ENCODE measurements at places on chromosomes 7 and 10.
A peak's percentile ranks its signal among the peaks of the same experiment; 100 is the strongest.

DNA sequence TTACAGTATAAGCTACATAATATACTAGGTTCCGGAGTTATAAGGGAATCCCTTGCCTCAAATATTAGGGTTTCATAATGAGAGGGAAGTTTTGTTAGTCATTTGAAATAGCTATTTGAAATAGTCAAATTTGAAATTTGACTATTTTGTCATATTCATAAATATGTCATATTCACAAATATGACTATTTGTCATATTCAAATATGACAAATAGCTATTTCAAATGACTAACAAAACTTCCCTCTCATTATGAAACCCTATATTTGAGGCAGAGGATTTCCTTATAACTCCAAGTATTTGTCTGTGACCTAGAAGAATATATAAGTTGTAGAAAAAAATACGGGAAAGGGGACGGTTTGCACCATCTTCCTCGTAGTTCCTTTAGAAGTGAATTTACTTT, 76.6 kb downstream of the HDAC9 start:
- no peak for DNase-seq

GRCh38 chr10:116464257-116464656, 36.6 kb downstream of the PNLIPRP3 start:
- DNase-seq = no peak

GRCh38 chr7:117402109-117402508, 25.2 kb downstream of the ASZ1 start:
- no peak for DNase-seq

GRCh38 chr10:113111900-113112853, 162.1 kb downstream of the TCF7L2 start:
- DNase-seq = peak; percentile 24

GRCh38 chr7:80604436-80604835, 34.0 kb upstream of the CD36 start:
- no peak for DNase-seq
